ENCODE measurements at places on chromosomes 7 and 10. TPM values are rescaled to one million over a fixed set of nuclear protein-coding genes. Genes with fewer than 3 reads are reported as not detected.

GRCh38 chr7:30206491-30206890 lies 71.7 kb downstream of the MTURN start:
- H3K4me1 ChIP-seq: peaks cover 9% of the 10 kb centered on the region
- H3K36me3 ChIP-seq: no peaks in the 10 kb centered on the region
- peak overlapping the region; percentile 35 for H3K4me3 ChIP-seq
- peaks cover 2% of the 10 kb centered on the region for H3K27me3 ChIP-seq

DNA sequence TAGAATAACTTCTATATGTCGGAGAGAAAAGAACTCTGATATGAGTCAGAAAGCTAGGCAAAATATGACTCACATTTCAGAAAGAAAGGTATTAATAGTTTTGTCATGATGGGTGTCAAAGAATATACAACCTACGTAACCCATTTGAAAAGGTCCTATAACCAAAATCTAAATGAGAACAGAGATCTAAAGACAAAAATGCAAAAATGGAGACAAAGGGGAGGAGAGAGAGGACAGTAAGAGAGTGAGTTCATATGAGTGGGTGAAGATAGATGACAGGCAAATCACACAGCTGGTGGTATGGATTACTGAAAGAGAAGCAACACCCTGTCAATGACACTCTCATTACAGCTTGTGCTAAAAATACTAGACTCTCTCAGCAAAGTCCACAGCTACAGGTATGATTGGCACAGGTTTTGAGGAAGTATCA lies 25.6 kb downstream of the ANKMY2 start:
- no peaks in the 10 kb centered on the region for H3K4me1 ChIP-seq
- H3K4me3 ChIP-seq: no peak overlapping the region
- no peaks in the 10 kb centered on the region for H3K27me3 ChIP-seq
- no peak overlapping the region for H3K27ac ChIP-seq
- H3K36me3 ChIP-seq: peaks cover 4% of the 10 kb centered on the region

DNA sequence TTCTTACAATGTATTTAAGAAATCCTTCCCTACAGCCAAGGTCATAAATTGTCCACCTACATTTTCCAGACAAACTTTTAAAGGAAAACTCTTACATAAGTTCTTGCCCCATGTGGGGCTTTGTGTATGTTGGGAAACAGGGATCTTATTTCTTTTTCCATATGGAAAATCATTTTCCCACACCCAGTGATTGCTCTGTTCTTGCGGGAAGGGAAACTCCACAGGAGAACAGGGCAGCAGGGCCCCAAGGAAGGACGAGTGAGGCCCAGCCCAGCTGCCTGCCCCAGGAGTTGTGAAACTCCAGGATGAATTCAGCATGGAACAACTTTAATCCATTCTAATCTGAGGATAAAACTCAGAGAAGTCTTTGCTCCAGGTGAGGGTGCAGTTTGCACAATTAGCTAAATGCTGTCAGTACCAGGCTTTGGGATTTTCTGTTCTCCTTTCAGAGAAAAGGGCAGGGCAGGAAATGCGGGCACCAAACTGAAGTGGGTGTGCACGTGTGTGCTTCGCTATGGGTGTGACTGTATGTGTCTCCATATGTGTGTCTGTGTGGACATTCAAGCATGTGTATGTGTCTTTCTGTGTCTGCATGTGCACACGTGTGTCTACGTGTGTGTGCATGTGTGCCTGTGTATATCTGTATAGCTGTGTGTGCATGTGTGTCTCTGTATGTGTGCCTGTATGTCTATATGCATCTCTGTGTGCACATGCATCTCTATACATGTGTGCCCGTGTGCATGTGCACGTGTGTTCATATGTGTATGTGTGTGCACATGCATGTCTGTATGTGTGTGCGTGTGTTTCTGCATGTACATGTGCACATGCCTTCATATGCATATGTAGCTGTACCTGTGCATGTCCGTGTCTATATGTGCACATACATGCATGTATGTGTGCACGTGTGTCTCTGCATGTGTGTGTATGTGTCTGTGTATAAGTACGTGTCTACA lies 102.0 kb upstream of the FAM20C start:
- H3K36me3 ChIP-seq: no peaks in the 10 kb centered on the region
- DNase-seq: peak; percentile 49
- peak overlapping the region; percentile 70 for H3K27ac ChIP-seq

GRCh38 chr7:46058086-46058823 lies 137.2 kb upstream of the IGFBP3 start:
- no peaks in the 10 kb centered on the region for H3K4me1 ChIP-seq
- H3K27ac ChIP-seq: no peak overlapping the region
- DNase-seq: peak; percentile 62
- no peak overlapping the region for H3K4me3 ChIP-seq
- no peaks in the 10 kb centered on the region for H3K36me3 ChIP-seq

DNA sequence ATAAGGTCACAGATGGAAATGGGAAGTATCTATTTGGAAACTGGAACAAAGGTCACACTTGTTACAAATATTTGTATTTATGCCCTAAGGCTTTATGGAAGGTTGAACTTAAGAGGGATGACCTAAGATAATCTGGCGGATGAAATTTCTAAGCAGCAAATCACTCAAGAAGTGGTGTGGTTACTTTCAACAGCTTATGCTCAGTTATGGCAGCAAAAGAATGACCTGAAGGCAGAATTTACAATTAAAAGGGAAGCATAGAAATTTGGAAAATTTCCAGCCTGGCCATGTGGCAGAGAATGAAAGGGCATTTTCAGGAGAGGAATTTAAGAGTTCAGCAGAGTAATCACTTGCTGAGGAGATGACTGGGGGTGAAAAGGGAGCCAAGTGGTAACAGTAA lies 95.8 kb upstream of the TNS3 start:
- no peaks in the 10 kb centered on the region for H3K36me3 ChIP-seq
- no peak overlapping the region for H3K27ac ChIP-seq
- no peaks in the 10 kb centered on the region for H3K27me3 ChIP-seq
- no peak for DNase-seq
- no peak overlapping the region for H3K4me3 ChIP-seq
- H3K4me1 ChIP-seq: no peaks in the 10 kb centered on the region

GRCh38 chr10:79561257-79561656 lies 1.1 kb upstream of the SFTPA2 start:
- H3K27me3 ChIP-seq: peaks cover 9% of the 10 kb centered on the region
- DNase-seq: no peak
- H3K4me3 ChIP-seq: no peak overlapping the region
- H3K4me1 ChIP-seq: no peaks in the 10 kb centered on the region
- H3K36me3 ChIP-seq: no peaks in the 10 kb centered on the region

GRCh38 chr7:13279854-13280435 lies 592.5 kb downstream of the ARL4A start:
- no peaks in the 10 kb centered on the region for H3K36me3 ChIP-seq
- H3K4me3 ChIP-seq: no peak overlapping the region
- H3K27ac ChIP-seq: no peak overlapping the region
- no peaks in the 10 kb centered on the region for H3K4me1 ChIP-seq

- DNase-seq: no peak
- no peaks in the 10 kb centered on the region for H3K27me3 ChIP-seq
- H3K4me1 ChIP-seq: no peaks in the 10 kb centered on the region
- no peak overlapping the region for H3K27ac ChIP-seq
Observed at GRCh38 chr10:108348215-108348614, 1183.7 kb upstream of the SORCS1 start.

GRCh38 chr7:69749994-69750393 lies 151.7 kb downstream of the AUTS2 start:
- no peak for DNase-seq
- no peaks in the 10 kb centered on the region for H3K27me3 ChIP-seq
- no peak overlapping the region for H3K4me3 ChIP-seq
- no peak overlapping the region for H3K27ac ChIP-seq
- no peaks in the 10 kb centered on the region for H3K36me3 ChIP-seq

DNA sequence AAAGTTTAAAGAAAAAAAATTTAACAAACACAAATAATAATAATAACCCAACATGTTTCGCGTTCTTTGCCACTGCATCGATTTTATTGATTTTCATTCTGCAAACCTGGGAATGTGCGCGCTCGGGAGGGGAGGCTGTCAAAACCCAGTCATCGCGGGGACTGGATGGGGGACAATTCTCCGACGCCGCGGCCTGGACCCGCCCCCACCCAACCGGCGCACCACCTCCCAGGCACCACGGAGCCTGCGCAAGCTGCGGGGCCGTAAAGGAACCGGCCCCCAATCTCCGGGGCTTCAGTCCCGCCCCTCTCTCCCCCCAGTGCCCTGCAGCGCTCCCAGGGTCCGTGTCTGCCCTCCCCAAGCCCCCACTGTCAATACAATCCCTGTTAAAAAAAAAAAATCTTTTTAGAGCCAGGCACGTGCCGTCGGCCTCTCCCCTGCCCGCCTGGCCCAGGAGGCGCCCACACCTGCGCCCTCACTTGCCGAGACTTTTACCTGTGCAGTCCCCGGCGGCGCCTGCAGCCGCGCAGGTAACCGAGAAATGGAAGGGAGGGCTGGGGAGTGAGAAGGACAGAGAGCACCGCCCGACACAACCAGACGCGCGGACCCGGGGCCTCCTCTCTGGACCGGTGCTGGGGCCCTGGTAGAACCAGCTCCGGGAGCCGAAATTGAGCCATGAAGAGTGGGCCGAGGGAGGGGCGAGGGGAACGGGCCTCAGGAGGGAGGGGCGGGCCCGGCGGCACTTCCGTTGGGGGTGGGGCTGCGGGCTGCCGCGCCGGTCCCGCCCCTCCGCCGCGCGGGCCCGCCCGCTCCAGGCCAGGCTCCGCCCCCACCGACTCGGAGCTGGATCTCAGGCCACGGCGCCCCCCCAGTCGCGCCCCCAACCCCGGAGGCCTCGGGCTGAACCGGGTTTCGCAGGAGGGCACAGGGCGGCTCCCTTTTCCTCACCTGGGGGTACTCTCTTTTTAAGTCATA lies 7.6 kb upstream of the ZNF503 start:
- peak overlapping the region; percentile 48 for H3K4me3 ChIP-seq
- H3K36me3 ChIP-seq: no peaks in the 10 kb centered on the region
- peaks cover 57% of the 10 kb centered on the region for H3K27me3 ChIP-seq
- H3K4me1 ChIP-seq: peaks cover 13% of the 10 kb centered on the region

GRCh38 chr10:34655286-34656170 lies 159.6 kb downstream of the PARD3 start:
- peak; percentile 50 for DNase-seq
- H3K27ac ChIP-seq: no peak overlapping the region
- H3K36me3 ChIP-seq: no peaks in the 10 kb centered on the region
- H3K4me1 ChIP-seq: no peaks in the 10 kb centered on the region
- no peaks in the 10 kb centered on the region for H3K27me3 ChIP-seq
- no peak overlapping the region for H3K4me3 ChIP-seq

- H3K36me3 ChIP-seq: no peaks in the 10 kb centered on the region
- H3K27ac ChIP-seq: no peak overlapping the region
- H3K27me3 ChIP-seq: no peaks in the 10 kb centered on the region
- H3K4me1 ChIP-seq: peaks cover 2% of the 10 kb centered on the region
Observed at GRCh38 chr10:104286939-104287338, 18.0 kb downstream of the GSTO2 start.

- no peak overlapping the region for H3K4me3 ChIP-seq
- no peak for DNase-seq
- H3K36me3 ChIP-seq: no peaks in the 10 kb centered on the region
- H3K4me1 ChIP-seq: peaks cover 8% of the 10 kb centered on the region
Observed at GRCh38 chr10:113681533-113682470, 2.1 kb downstream of the CASP7 start.

GRCh38 chr7:24052572-24053260 lies 231.3 kb upstream of the NPY start:
- no peaks in the 10 kb centered on the region for H3K36me3 ChIP-seq
- H3K4me1 ChIP-seq: peaks cover 9% of the 10 kb centered on the region
- H3K27me3 ChIP-seq: peaks cover 6% of the 10 kb centered on the region
- DNase-seq: peak; percentile 87
- H3K4me3 ChIP-seq: no peak overlapping the region
- H3K27ac ChIP-seq: no peak overlapping the region

GRCh38 chr10:37681617-37681999 lies 175.8 kb downstream of the ZNF248 start:
- no peak overlapping the region for H3K4me3 ChIP-seq
- no peak overlapping the region for H3K27ac ChIP-seq
- H3K4me1 ChIP-seq: no peaks in the 10 kb centered on the region
- H3K36me3 ChIP-seq: no peaks in the 10 kb centered on the region
- no peaks in the 10 kb centered on the region for H3K27me3 ChIP-seq
- DNase-seq: no peak

- peaks cover 18% of the 10 kb centered on the region for H3K4me1 ChIP-seq
- no peaks in the 10 kb centered on the region for H3K27me3 ChIP-seq
- no peak overlapping the region for H3K4me3 ChIP-seq
- peak; percentile 85 for DNase-seq
Observed at GRCh38 chr10:126049759-126050700, 153.7 kb downstream of the FANK1 start.

- no peaks in the 10 kb centered on the region for H3K4me1 ChIP-seq
- DNase-seq: no peak
- no peaks in the 10 kb centered on the region for H3K27me3 ChIP-seq
- H3K4me3 ChIP-seq: no peak overlapping the region
- no peaks in the 10 kb centered on the region for H3K36me3 ChIP-seq
Observed at GRCh38 chr10:78863140-78863905, 205.4 kb upstream of the ZMIZ1 start.

GRCh38 chr10:70912556-70912955 lies 24.2 kb upstream of the PCBD1 start:
- H3K36me3 ChIP-seq: no peaks in the 10 kb centered on the region
- H3K4me3 ChIP-seq: no peak overlapping the region
- H3K4me1 ChIP-seq: no peaks in the 10 kb centered on the region

DNA sequence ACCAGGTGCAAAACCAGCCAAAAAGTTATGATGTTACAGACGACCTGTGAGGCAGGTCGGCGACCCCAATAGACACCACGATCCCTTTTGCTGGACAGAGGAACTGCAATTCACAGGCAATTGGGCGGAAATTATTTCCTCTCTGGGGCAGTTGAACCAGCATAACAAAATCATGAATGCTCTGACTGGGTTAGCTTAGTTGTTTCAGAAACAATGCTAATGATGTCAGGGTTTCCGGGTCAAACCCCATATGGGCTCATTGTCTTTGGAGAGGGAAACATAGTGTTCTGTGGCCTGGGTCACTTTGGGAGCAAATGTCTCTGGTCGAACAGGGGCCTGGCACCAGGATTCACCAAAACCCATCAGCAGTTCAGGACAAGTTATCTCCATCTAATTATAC lies 669.1 kb upstream of the NRP1 start:
- H3K4me1 ChIP-seq: no peaks in the 10 kb centered on the region
- no peak overlapping the region for H3K27ac ChIP-seq
- H3K27me3 ChIP-seq: no peaks in the 10 kb centered on the region
- DNase-seq: no peak

DNA sequence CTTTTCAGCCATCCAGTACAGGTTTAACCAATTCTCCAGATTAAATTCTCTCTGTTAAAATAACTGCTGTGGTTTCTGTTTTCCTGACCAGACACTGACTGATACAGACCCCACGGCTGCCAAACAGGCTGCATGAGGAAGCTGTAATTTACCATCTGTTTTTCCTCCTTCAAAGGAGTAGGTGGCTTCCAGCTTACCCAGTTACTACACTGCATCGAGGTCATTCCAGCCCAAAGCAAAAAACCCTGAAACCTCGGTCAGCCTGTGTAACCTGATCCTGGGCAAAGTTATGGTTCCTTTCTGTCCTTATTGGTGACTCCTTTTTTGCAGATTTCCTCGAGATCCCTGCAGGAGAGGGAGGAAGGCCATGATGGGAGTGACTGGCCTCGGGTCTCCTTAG lies 27.9 kb upstream of the LOXL4 start:
- H3K27ac ChIP-seq: no peak overlapping the region
- H3K4me3 ChIP-seq: no peak overlapping the region
- H3K4me1 ChIP-seq: no peaks in the 10 kb centered on the region

GRCh38 chr7:5525271-5526099 lies 101.9 kb upstream of the TNRC18 start:
- peak overlapping the region; percentile 31 for H3K4me3 ChIP-seq
- peaks cover 9% of the 10 kb centered on the region for H3K4me1 ChIP-seq
- no peaks in the 10 kb centered on the region for H3K27me3 ChIP-seq
- no peak overlapping the region for H3K27ac ChIP-seq

DHX32 gene
- total RNA-seq: 41.7 TPM

FAM25G gene
- total RNA-seq: not detected

CCL26 gene
- not detected for total RNA-seq

VDAC2 gene
- total RNA-seq: 338 TPM

GRID2IP gene
- 0.07 TPM for total RNA-seq

PNLIPRP3 gene
- total RNA-seq: not detected

TUBB8 gene
- total RNA-seq: not detected

GPRIN2 gene
- 2.2 TPM for total RNA-seq

JAKMIP3 gene
- 0.54 TPM for total RNA-seq
